Esophagus squamous epithelium (tissue), 5 donors: ENCODE measurements at places on chromosomes 4 and X.

DNA sequence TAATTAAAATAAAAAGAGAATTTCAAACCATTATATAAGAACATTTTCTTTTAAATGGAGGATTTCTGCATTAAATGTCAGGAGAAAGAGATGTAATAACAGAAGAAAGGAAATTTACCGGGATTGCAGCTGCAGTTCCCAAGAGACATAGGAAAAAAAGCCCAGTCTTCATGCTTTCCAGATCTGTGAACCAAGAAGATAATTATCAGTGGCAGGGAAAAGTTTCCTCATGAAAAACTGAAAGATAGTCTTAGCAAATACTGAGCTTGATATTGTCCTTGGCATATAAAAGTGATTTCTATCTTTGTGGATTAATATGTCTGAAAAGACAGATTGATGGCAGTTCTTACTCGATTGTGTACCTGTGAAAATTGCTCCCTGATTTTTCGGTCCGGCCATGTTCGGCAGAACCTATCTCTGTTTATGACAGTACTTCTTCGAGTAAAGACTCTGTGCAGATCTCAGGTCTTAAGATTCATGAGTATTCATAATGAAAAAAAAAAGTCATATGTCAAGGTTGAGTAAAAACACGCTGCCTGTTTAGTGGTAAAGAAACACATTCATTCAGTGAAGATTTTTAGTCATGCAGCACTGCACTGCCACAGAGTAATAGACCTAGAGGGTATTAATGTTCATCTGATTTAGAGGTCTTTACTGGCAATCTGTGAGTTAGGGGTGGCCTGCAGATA is 29.6 kb downstream of the SPARCL1 start:
- no peak for DNase-seq

- no peak for DNase-seq
Measured at GRCh38 chr4:153541456-153542096, 75.4 kb downstream of the TMEM131L start.

GRCh38 chr4:84378983-84379382 is 120.1 kb downstream of the NKX6-1 start:
- DNase-seq, result no peak

GRCh38 chrX:133177202-133177601 is 41.0 kb downstream of the TFDP3 start:
- no peak for DNase-seq

- no peak for DNase-seq
Measured at GRCh38 chr4:27917381-27917780, 1056.7 kb downstream of the STIM2 start.

- no peak for DNase-seq
Measured at GRCh38 chr4:11743236-11743635, 314.5 kb upstream of the HS3ST1 start.

DNA sequence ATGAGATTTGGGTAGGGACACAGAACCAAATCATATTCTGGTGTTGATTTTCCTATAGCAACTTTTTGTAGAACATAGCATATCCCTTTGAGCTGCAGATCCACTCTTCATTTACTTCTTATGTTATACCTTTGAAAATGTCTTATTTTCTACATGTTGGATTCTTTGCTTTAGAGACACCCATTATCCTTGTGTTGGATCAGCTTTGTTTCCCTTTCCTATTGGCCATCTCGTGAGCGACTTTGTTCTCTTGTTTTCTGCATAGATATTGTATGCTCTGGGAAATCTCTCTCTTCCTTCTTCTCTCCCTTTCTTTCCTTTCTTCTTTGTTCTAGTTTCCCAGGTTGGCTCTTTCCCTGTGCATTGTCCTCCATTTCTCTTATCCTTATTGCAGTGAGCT is 59.6 kb downstream of the DRD5 start:
- DNase-seq, result no peak

- no peak for DNase-seq
Measured at GRCh38 chrX:70762285-70762684, 146.2 kb downstream of the TEX11 start.

- no peak for DNase-seq
Measured at GRCh38 chr4:7070729-7071511, 3.1 kb upstream of the GRPEL1 start.

- DNase-seq, result no peak
Measured at GRCh38 chr4:11259837-11260236, 168.9 kb downstream of the HS3ST1 start.

DNA sequence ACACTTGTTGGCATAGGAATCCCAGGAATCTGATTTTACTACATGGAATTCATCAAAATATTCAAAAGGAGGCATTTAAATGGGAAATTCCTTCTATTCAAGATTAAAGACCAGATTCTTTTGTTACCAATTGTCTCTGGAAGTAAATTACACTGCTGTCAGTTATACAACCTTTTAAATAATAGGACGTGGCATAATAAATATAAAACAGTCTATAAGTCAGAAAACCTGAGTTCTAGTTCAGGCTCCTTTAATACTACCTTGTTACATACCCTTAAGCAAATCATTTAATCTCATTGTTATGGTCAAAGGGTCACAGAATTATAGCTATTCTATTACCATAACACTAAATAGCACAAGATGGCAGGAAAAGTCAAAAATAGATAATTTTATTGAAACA is 18.8 kb downstream of the COL4A6 start:
- no peak for DNase-seq

DNA sequence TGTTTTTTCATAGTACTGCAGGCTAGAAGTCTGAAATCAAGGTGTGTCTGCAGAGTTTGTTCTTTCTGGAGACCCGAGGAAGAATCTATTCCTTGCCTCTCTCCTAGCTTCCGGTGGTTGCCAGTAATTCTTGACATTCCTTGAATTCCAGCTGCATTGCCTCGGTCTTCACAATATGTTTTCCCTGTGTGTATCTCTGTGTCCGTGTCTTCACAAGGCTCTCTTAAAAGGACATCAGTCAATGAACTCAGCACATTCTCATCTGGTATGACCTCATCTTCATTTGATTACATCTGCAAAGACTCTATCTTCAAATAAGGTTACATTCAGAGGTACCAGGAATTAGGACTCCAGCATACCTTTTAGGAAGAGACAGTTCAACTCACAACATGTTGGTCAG is 163.4 kb downstream of the BANK1 start:
- DNase-seq, result no peak

DNA sequence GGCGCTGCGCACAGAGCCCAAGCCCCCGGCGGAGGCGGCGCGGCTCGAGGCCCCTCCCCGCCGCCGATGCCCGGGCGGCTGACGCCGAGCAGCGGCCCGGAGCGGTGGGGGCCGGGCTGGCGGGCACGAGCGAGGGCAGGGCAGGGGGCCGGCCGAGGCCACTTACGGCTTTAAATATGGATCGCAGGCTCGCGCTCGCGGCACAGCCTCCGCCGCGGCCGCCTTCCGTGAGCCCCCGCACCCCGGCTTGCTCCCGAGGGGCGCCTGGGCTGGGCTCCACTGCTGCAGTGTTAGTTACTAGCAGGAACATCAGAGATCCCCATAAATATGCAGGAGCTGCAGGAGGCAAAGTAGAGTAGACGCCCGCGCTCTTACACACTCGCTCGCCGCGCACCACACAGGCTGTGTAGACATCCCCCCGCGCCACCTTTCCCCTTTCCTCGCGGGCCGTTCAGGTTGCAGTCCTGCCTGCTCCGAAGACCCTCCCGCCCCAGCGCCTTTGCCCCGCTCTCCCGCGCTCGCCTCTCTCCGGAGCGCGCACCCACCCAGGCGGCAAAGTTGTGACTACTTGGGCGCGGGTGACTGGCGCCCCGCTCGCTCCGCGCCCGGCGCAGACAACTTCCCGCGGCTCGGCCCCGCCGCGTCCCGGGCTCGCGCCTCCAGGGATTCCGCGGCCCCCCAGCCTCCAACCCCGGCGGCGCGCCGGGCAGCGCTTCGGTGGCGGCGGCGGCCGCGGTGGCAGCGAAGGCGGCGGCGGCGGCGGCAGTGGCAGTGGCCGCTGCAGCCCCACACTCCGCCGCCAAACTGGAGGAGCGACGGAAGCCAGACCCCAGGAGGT is 152.0 kb upstream of the SLC4A4 start:
- no peak for DNase-seq

DNA sequence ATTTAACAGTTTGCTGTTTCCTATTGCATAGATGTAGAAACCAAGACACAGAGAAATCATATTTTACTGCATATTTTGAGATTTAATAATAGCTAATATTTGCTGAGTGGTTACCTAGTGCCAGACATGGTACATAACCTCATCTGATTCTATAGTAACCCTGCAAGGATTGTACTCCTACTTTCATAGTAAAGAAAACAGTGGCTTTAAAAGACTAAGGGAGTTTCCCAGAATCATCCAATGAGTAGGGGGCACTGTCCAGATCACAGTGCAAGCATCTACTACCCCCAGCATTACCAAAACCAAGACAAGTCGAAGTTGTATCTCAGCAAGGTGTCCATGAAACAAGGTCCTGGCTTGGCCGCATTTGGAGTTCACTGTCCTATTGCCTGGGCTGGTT is 224.5 kb upstream of the TENM3 start:
- DNase-seq, result no peak

DNA sequence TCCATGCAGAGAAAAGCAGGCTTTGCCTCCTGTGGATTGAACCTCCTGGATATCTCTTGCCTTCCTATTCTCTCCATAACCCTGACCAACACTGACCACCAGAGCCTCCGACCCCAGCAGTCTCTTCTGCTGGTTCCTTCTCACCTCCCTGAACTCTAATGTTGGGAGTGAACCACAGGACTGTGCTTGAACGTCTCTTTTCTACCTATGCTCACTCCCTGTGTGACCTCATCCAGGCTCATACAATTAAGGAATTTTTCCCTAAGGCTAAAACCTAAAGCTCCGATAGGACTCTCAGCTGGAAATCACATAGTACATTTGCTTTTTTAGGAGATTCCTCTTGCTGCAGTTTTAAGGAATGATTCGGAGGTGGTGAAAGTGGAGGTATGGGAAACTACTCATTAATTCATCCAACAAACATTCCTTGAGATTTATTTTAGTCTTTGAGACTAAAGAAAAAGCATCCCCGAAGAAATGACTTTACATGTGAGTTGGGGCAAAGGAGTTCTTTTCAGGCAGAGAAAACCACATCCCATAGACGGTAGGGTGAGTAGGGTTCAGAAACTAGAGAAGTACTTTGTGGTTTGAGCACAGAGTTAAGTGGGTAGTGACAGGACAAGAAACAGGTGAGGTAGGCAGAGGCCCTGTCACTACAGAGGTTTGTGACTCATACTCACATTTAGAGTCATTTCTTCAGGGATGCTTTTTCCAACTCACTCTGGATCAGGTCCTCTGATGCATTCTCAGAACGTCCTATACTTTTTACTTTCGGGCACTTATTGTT is 30.8 kb downstream of the NDNF start:
- no peak for DNase-seq

- DNase-seq, result no peak
Measured at GRCh38 chr4:81427344-81427821, 44.3 kb downstream of the RASGEF1B start.

GRCh38 chr4:123889507-123889906 is 492.9 kb downstream of the SPRY1 start:
- no peak for DNase-seq

GRCh38 chrX:71118985-71119535 is 664 bp downstream of the MED12 start:
- DNase-seq, result no peak

DNA sequence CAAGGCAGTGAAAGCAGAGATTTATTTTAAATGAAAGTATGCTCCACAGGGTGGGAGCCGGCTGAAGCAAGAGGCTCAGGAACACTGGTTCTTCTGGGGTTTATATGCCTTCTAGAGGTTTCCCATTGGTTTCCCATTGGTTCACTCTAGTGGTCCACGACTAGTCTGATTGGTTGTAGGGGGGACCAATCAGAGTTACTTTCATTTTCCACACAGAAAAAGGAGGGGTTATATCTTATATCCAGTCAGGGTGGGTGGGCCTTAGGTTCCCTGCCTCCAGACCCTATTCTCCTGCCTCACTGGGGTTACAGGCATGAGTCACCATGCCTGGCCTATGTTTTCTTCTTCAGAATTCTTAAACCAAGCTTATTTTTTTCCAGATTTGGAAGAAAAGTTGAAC is 101.6 kb downstream of the KLHL8 start:
- no peak for DNase-seq

DNA sequence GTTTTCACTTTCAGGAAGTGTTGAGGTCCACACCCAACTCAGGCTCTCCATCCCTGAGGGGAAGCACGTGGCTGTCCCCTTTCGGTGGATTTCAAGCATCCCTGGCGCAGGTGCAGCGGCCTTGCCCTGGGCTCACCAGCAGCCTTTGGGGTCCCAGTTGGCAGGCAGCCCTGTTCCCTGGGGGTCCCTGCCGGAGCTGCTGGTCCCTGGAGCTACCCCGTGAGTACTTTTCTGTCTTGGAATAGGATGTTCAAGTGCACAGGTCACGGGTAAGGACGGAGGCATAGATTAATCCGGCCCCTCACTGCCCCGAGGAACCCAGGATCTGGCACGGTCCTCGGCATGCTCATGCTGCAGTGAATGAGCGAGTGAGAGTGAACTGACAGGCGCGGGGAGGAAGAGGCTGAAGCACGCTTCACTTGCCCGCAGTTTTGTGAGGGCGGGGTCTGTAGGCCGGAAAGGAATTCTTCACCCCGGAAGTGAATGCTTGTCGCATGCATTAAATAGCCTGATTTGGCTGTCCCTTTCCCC is 117.2 kb upstream of the FAT1 start:
- DNase-seq, result no peak

DNA sequence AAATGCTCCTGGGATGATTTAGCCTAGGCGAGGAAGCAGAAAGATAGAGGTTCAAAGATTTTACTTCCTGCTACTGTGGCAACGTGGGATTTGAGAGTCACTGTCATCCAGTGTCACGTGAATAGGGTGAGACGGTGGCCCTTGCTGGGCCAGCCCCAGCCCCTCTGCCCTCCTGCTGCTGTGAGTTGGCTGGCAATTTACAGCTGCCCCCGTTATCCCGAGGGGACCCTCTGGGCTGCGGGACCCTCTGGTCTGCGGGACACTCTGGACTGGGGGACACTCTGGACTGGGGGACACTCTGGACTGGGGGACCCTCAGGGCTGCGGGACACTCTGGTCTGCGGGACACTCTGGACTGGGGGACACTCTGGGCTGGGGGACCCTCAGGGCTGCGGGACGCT is 765.4 kb downstream of the TRIML1 start:
- DNase-seq, result no peak

- DNase-seq, result no peak
Measured at GRCh38 chr4:101418055-101418454, 70.7 kb upstream of the PPP3CA start.

DNA sequence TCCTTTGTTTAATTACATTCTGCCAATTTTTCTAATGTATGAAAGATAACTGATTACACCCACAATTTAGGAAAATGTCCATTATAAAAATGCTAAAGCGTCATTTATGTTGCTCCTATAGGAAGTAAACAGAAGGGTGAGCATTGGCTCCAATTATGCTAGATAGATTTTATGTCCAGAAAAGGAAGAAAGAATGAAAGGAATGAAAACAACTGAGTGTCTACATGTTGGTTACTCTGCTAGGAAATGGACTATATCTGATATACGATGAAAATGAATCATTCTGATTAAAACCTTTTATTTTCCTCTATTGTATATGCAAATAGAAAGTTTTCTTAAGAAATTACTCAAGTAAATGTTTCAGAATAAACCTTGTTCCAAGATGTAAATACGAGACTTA is 1.6 kb downstream of the ENAM start:
- DNase-seq, result no peak
